ENCODE measurements at places on chromosomes 7 and 10.

- peak; percentile 98 for DNase-seq
Observed at GRCh38 chr7:27143023-27143949, at the start of gene HOXA5. Gene HOXA5, minus strand, starts transcription at chr7:27143681. Its CDS starts 74 bp downstream, at chr7:27143607.

DNA sequence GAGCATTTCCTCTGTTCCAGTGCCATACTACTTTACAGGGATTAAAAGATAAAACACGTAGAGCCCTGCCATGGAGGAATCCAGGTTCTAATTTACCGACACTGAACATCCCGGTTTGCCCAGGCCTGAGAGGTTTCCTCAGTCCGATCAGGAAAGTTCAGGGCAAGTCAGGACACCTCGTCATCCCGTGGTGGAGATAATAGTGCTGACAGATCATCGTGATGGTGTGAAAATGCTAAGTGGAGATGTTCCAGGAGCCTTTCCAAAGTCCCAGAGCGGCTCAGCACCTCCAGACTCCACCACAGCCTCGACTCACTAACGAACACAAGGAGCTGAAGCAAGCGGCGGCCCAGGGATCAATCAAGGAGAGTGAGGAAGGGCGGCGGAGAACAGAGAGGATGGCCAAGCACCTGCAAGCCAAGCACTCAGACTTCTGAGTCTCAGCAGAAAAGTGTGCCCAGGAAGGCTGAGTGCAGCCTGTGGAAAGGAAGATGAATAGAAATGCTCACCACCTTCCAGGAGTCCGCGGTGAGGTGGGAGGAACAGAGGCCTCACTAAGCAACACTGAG lies 103.7 kb upstream of the VWC2 start:
- DNase-seq, result no peak

DNA sequence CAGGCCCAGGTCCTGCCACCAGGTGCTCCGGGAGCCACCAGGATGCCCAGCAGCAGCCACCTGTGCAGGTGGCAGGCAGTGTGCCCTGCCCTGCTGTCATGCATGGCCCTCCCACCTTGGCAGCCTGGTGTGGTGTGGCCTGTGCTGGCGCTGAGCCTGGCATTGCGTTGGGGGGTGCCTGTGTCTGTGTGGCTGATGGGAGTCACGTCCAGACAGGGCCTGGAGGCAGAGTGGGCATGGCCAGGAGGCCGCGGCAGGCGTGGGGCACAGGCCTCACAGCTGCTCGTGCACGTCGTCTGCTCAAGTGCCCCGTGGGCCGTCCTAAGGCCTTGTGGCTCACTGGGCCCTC lies 8.7 kb downstream of the TTYH3 start:
- DNase-seq, result peak; percentile 36

DNA sequence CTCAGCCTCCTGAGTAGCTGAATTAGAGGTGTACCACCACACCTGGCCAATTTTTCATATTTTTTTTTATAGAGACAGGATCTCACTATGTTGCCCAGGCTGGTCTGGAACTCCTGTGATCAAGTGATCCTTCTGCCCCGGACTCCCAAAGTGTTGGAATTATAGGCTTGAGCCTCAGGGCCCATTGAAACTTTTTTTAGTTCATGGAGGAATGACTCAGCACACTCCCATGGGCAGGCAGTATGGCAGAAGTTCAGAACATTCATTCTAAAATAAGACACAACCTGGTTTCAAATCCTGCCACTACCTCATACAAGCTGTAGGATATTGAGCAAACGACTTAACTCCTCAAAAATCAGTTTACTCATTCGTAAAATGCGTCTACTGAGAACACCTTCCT lies 320.4 kb upstream of the SP8 start:
- no peak for DNase-seq

DNA sequence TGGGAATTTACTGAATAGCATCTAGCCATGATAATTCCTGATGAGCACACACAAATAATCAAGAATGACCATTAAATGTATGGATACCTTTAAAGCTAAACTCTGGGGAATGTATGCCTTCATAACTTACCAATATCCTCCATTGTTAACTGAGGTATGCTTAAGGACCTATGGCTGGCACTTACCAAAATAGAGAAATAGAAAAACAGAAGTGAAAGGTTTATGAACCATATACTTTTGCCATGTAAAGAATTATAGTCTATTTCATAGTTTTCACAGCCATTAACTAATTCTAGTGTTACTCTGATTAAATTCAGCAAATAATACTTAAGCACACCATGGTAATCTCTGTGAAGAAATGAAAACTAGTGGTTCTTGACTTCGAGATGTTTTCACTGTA lies 1360.6 kb upstream of the LRRTM3 start:
- DNase-seq, result no peak

DNA sequence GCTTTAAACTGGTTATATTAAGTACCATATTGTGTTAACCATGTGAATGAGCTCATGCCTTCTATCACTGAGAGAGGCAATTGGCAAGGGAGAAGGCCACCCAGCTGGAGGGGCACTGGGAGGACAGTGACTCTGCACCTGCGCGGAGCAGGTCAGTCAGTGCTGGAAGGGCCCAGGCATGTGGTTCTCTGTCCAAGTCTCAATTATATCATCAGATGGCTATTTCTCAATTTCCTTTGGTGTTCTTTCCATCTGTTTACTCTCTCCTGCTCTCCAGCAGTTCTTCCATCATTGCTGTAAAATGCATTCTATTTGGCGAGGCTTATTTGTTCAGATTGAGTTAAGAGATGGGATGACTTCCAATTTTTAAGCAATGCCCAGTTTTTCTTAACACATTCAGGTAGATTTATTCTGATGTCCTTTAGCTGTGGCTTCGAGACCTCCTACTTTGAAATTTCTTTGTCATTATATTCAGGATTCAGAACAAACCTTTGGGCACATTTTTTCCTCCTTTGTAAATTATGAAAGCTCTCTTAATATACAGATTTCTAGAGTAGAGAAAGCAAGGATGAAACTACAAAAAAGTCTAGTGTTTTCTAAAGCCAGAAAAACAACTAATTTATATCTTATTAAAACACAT lies 159.3 kb downstream of the BMPER start:
- no peak for DNase-seq

DNA sequence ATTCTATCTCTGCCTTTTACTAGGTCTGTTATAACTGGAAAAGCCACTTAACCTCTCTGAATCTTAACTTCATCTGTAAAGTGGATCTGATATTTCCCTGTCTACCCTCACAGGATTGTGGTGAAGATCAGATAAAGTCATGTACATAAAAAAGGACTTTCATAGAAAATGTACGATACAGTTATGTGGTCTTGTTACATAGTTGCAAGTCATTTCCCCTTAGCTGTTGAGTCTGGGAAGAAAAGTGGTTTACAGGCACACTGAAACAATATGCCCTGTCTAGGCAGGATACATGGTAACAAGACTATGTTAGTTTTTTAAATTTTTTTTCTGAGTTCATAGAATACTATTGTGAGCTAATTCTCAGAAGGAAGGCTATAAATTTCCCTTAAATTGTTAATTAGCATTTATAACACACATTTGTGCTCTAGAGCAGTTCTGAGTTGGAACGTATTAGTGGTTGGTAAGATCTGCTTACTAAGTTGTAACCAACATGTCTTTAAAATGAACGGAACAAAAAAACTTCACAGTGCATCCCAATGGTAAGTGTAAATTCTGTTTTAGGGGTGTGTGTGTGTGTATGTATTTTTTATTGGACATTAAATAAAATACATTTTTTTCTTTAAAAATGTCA lies 7.1 kb upstream of the GSTO1 start:
- no peak for DNase-seq

- DNase-seq, result no peak
Observed at GRCh38 chr7:55965805-55966421, 1.5 kb downstream of the NIPSNAP2 start.

DNA sequence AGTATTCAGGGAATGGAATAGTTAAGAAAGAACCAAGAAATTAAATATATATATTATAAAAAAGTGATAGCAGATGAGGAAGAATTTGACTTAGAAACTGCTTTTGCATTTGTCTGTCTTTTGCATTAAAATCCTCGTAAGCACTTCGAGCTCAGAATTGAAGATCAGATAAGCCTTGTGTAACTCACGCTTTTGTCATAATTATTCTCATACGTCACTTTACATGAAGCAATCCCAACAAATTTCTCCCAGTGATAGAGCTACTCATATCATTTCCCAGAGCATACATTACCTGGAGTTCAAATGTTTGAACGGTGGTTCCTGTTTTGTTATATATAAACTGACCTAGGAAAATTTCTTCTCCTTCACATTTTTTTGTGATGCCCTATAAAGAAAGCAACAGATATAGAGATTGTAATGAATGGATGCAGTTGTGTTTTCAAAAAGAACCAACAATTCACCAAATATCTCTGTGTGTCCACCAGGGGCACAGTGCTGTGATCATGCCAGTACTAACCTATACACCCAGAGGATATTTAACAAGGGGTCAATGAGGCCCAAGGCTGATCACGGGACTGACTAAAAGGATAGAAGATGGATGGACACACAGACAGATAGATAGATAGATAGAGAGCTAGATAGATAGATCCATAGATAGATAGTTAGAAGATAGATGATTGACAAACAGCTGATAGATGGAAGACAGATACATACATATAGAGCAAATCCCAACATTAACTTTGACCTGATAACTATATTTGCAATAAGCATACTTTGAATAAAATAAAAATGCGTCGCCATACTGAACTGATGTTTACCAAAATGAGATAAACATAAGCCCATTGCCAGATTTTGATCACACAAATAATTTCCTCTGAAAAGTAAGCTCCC lies 9.3 kb upstream of the HUS1 start:
- no peak for DNase-seq

- DNase-seq, result peak; percentile 82
Observed at GRCh38 chr10:129621693-129622092, 154.7 kb downstream of the MGMT start.

GRCh38 chr7:4862156-4862555 lies 326 bp upstream of the PAPOLB start:
- DNase-seq, result no peak

GRCh38 chr7:154338701-154339506 lies 286.7 kb downstream of the DPP6 start:
- no peak for DNase-seq

GRCh38 chr10:101301111-101301731 lies 52.7 kb upstream of the BTRC start:
- peak; percentile 50 for DNase-seq

DNA sequence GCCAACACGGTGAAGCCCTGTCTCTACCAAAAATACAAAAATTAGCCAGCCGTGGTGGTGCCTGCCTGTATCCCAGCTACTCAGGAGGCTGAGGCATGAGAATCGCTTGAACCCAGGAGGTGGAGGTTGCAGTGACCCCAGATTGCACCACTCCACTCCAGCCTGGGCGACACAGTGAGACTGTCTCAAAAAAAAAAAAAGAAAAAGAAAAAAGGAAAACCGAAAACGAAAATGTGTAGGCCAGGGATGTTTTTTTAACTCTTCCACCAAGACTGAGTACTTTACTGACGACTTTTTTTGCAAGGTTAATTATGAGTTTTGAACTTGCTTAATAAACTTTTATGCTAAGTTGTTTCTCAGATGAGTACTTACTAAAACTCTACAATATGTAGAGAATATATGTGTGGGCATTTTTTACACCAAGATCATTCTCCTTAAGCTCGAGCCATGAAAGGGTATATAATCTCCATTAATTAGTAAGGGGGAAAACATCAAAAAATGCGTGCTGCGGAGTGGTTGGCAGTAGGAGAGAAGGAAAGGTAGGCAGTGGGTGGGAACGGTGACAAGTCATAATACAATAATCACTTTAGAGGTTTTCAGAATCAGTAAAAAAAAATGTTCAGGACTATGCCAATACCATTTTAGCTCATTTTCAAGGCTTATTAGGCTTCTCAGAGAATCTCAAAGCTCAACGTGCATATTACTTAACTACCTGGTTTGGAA lies 8.6 kb upstream of the ADRB1 start:
- no peak for DNase-seq

DNA sequence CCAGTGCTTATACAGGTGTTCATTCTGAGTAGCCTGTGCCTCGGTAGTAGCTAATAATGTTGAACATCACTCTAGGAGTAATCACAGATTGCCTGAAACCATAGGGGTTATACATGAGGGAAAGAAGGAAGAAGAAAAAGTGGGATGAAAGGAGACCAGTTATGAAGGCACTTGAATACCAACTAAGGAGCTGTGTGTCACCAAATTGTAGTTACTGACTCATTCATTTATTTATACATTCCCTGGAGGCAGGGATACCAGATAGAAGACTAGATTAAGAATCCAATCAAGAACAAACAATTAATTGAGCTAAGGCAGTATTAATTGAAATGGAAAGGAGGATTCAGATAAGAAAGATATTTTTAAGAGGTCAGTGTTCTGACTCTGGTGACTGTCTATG lies 129.6 kb upstream of the PRPS1L1 start:
- no peak for DNase-seq

- no peak for DNase-seq
Observed at GRCh38 chr7:73593207-73594045, 15.0 kb upstream of the TBL2 start.

DNA sequence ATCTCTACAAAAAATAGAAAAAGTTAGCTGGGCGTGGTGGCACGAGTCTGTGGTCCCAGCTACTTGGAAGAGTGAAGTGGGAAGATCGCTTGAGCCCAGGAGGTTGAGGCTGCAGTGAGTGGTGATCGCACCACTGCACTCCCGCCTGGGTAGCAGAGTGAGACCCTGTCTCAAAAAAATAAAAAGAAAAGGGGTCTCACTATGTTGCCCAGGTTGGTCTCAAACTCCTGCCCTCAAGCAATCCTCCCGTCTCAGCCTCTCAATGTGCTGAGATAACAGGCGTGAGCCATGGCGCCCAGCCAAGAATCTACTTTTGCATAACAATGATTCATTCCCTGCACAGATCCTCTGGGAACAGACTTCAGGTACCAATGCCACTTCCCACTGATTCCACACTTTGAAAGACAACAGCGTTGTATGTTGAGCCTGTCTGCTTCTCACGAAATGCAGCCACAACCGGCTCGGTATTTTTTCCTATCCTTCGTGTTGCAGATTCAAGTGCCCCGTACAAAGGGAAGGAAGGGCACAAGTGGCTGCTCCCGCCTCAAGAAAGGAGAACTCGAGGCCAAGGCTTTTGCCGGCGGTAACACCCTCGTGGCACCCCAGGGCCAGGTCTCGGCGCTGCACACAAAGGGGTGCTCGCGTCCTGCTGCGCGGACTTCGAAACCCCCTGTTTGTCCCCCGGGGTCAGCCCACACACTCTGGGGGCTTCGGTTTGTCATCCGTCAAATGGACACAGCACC lies 745 bp downstream of the DAGLB start:
- peak; percentile 89 for DNase-seq

- DNase-seq, result no peak
Observed at GRCh38 chr10:97101166-97101940, 84.4 kb downstream of the SLIT1 start.

- DNase-seq, result peak; percentile 21
Observed at GRCh38 chr7:42107484-42108240, 129.3 kb downstream of the GLI3 start.

DNA sequence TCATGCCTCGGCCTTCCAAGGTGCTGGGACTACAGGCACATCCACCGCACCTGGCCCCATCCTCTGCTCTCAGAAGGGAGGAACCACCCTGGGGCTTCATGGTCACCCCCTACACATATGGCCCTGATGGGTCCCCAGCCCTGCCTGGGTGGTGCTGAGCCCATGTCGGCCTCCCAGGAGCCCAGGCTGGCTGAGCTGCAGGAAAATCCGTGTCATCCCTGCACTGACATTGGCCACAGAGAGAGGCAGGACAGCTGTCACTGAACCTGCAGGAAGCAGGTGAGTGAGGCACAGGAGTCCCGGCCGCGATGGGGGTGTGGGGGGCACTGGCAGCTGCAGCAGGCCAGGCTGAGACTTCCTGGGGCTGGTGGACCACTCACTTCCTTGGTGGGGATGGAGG lies 8.0 kb downstream of the GRIFIN start:
- no peak for DNase-seq
